ENCODE measurements at places on chromosomes 1 and 21.
A peak's percentile ranks its signal among the peaks of the same experiment; 100 is the strongest.

DNA sequence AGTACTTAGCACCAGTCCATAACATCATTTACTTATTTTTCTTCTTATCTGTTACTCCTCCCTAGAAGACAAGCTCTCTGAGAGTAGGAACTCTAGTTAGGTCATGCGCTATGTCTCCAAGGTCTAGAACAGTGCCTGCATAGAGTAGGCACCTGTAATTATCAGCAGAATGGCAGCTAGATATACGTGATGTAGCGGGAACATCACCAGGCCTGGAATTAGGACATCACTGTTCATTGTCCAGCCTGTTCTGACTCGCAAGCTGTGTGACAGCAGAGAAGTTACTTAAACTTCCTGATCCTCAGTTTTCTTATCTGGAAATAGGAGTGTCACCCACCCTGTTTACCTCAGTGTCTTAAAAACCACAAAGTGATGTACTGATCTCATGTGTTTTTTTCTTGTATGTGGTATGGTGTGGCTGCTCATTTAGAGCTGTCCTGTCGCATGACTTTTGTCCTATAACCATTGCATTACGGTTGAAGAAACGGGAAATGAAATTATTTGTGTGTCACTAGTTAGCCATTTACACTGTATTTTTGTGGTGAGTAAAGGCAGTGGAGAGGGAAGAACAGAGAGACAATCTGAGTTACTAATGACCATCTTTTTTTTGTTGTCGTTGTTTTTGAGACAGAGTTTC lies 37.1 kb upstream of the EXO1 start:
- DNase-seq, result no peak

DNA sequence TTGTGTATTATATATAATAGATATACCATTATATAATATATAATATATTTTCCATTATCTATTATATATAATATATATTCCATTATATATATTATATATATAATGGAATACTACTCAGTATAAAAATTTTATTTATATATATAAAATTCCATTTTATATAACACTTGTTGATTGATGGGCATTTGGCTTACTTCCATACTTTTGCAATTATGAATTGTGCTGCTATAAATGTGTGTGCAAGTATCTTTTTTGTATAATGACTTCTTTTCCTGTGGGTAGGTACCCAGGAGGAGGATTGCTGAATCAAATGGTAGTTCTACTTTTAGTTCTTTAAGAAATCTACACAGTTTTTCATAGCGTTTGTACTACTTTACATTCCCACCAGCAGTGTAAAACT lies 1211.1 kb downstream of the NCAM2 start:
- DNase-seq, result no peak

DNA sequence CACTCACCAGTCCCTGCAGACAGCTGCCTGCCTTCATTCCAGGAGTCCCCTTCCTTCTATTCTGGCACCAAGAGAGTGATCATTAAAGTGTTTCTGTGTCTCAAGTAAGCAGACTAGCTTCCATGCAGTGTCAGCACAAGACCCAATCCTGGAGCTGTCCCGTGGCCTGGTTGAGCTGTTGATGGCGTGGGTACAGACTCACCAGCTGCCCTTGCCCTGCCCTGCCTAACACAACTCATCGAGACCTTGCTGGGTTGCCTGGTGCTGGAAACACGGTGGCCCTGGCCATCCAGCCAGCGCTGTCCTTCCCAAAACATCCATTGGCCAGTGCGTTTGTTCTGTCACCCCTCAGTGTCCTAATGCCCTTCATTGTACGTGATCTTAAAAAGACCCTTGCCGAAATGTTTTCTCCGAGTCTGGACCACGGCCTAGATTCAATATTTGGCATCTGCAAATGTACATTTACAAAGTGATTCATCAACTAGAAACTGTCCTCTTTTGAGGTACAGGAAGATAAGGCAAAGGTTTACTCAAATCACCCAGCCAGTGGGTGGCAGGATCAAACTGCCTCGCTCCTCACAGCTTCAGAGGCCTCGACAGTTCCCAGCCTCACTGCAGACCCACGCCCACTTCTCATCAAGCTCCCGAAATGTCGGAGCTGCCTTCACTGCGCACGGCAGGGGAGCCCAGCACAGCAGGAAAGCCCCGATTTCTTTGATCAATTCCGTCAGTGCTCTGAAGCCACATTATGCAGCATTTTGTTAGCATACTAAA lies 494.2 kb downstream of the KIF26B start:
- no peak for DNase-seq

GRCh38 chr1:42211224-42211623 lies 46.7 kb upstream of the GUCA2A start:
- DNase-seq, result peak; percentile 7

- no peak for DNase-seq
These were observed 49.0 kb upstream of the ACTRT2 start for GRCh38 chr1:2972011-2972878.

GRCh38 chr1:25757151-25757845 lies 42.7 kb upstream of the SELENON start:
- no peak for DNase-seq

DNA sequence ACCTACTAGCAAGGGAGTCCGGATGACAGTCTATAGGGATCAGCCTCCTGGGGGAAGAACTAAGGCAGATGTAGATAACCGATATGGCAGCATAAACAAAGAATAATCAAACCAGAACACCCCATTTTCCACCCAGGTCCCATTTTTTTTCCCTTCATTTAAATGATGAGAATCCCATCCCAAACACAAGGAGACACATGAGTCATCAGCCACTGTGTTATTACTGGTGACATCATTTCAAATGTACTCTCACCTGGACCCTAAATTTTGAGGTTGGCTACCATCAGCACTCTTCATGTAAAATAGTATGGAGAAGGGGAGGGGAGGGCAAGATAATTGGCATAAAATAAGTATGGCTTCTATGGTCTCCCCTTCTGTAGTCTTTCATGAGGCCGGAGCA lies 108.9 kb upstream of the GUCA2B start:
- DNase-seq, result no peak

Data from fibroblast of the aortic adventitia (primary cell).